ENCODE measurements at places on chromosomes 3 and 15.

GRCh38 chr3:61808999-61809398 lies 247.6 kb downstream of the PTPRG start:
- DNase-seq = no peak

DNA sequence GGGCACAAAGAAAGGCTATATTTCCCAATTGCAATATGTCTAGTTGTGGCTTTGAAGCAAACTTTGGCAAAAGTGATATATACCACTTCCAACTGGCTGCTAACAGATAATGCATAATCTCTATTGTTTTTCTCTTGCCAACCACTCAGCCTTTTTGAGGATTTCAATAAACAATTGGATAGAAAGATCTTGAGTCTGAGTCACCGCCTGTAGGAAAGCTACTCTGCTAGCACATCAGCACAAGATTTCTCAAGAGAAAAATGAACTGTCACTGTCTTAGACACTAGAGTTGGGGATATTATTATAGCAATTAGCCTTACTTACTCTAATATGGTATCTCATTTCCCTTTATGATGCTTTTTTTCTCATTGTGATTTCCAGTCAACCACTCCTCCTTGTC lies 119.7 kb downstream of the SST start:
- DNase-seq = no peak

DNA sequence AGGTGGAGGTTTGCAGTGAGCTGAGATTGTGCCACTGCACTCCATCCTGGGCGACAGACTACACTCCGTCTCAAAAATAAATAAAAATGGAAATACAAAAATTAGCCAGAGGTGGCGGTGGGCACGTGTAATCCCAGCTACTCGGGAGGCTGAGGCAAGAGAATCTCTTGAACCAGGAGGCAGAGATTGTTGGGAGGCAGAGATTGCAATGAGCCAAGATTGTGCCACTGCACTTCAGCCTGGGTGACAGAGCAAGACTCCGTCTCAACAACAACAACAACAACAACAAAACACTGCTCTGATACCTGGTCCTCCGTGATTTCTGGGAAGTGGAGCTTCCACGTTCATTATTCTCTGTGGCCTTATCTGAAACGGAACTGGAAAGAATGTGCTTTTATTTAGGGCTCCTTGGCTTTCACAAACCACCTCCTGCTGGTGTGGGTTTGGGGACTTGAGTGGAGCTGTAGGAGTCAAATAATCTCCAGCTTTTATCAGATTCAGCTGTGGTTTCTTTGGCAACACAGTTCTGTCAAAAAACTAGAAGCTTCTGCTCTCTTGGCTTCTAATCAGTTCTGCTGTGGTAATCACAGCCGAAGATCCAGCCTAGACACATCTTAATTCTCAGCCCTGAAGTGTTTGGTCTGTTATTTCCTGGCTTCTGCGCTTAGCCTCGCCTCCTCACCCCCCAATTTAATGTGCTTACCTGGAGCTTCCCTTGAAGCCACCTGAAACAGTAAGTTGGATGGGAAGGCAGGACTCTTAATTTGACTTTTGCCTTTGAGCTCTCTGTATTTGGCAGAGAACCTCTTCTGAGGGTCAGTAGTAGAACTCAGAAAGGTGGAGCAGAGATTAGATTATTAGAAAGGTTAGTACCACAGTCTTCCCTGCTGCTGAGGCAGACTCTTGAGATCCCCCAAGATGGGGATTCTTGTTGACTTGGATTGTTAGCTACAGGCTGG lies 21.4 kb downstream of the IRAK2 start:
- no peak for DNase-seq

- no peak for DNase-seq
Observed at GRCh38 chr15:82312586-82313349, 36.5 kb downstream of the GOLGA6L10 start.

- DNase-seq = no peak
Observed at GRCh38 chr15:90042356-90042755, 41.2 kb downstream of the ZNF710 start.

GRCh38 chr3:45666757-45667431 lies 22.3 kb upstream of the SACM1L start:
- no peak for DNase-seq

Measured in cerebellar cortex (tissue), 1 donor.